ENCODE measurements at places on chromosomes 4 and X.
A peak's percentile ranks its signal among the peaks of the same experiment; 100 is the strongest.

DNA sequence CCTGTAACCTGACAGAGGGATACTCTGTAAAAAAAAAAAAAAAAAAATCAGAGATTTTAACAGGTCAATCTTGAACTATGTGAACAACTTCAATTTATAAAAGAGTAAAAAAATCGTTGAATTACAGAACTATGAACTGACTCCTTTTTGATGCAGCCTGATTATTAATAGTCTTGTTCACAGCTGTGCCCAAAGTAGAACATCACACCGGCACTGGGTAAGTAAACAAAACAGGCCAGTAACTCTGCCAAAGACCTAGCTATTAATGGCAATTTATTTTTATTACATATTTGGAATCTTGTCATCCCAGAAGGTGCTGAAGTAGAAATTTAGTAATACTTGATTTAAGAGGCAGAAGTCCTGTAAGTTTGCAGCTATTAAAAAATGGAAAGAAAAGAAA lies 31.4 kb downstream of the CPE start:
- DNase-seq, result no peak

DNA sequence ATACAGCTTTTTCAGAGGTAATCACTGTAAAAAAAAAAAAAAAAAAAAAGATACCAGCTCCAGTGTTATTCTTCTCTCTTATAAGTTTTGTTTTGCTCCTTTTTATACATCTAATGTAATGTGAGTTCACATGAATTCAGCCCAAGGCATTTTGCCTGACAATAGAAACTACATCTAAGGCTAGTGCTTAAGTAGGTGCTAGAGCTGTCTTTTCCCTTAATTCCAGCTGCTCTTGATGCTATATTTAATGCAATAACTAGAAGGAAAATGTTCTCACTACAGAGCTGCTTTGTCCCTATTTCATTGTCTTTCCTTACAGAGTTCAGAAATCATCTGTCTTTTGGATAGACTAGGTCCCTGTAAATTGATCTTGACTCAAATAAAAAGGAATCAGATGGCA lies 150.1 kb downstream of the NAA11 start:
- DNase-seq, result no peak

GRCh38 chrX:43682726-43683125 lies 26.6 kb downstream of the MAOA start:
- DNase-seq, result no peak

DNA sequence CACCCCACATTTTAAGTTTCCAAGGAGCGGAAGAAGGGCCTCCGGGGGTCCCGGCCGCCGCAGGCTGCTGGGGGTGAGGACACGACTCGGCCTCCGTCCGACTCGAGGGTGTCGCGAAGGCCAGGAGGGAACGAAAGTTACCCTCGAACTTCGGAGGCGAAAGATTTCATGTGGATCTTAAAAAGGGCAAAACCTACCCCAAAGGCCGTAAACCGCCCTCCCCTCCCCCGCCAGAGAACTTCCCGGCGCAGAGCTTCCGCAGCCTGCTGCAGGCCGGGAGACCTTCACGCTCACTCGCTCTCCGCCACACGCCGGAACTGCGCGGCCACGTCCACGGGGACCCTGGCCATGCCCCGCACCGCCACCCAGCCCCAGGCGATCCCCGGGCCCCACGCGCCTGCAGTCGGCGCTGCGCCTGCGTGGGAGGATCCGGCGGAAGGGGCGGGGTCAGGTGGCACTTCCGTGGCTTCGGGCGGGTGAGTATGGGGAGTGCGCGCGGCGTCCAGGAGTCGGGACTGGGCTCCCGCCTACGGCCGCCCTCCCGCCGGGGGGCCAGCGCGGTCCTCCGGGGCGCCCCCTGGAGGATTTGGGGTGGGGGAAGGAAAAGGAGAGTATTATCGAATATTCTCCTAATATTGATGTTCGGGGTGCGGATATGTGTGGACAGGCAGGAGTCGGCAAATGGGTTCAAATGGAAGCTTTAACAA lies at the start of gene MMAA:
Gene MMAA, plus strand, starts transcription at position 454 of the 707 bp plus-strand sequence. CDS start 19,755 bp downstream, outside the sequence.
- DNase-seq, result peak; percentile 83

GRCh38 chr4:53963781-53964180 lies 100.6 kb downstream of the CHIC2 start:
- DNase-seq, result no peak

DNA sequence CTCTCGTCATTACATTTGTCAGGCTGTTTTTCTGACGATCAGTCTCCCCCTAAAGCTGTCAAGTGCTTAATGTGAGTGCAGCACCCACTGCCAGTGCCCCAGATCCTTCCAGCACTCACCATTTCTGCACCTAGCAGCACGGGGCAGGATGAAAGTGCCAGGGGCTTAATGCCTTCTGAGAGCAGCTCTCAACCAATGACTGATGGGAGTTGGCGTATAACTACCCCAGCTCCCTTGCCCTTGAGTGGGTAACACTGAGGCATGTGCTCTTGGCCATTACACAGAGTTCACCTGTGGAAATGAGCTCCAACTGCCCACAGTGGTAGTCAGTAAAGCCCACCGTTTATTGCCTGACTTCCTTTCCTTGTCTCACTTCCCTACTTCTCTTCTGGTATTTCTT lies 226.2 kb upstream of the BCOR start:
- DNase-seq, result no peak

GRCh38 chr4:20443015-20443805 lies 191.5 kb downstream of the SLIT2 start:
- no peak for DNase-seq

DNA sequence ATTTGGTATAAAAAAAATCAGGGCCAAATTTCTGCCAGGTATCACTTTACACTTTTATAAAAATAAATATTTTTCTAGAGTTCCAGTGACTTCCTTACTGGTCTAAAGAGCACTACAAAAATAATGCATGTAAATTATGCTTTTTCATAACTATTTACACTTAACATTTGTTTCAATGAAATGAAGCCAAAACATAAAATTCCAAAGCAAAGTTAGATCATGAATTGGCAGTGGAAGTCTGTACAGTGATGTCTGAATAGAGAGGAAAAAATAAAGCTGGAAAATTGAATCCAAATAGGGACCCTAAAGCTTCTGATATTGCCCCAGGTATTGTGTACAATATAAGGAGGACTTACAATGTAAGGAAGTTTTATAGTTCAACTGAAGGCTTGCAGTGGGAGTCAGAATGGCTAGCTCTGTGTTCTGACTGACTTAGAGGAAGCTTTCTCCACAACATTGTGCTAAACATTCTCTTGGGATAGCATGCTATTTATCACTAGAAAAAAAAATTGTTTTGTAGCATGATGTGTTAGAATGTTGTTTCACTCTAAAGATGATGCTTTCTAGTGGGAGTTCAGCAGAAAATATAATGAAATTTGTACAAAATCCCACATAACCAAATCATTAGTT lies 288.2 kb upstream of the UGT8 start:
- no peak for DNase-seq

DNA sequence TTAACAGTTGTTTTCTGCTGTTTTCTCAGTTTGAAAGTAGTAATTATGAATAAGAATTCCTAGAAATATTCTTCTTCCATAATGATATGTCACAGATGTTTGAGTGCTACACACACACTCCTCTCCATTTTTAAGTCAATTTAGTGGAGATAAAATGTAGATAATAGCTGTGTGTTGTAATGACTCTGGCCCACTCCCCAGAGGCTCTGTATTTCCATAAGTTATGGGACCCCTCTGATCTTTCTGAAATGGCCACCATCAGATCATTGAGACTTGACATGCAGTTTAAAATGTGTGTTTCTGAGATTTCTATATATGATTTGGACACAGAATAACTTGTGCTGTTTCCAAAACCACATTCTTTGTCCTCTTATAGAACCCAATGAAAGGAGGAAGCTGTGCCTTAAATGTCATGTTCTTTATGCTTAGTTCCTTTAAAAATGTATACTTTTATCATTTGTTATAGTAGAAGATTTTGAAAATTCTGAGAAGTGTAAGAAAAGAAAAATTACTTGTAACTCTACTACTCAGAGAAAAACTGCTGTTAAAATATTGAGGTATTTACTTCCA lies 46.4 kb downstream of the GAB1 start:
- DNase-seq, result no peak

- DNase-seq, result no peak
These were observed at the start of gene PCSK1N for GRCh38 chrX:48835524-48836329. Gene PCSK1N, minus strand, starts transcription at chrX:48835610. Its CDS starts 78 bp downstream, at chrX:48835532.

- no peak for DNase-seq
These were observed 70.2 kb upstream of the MAP3K15 start for GRCh38 chrX:19585332-19586082.

DNA sequence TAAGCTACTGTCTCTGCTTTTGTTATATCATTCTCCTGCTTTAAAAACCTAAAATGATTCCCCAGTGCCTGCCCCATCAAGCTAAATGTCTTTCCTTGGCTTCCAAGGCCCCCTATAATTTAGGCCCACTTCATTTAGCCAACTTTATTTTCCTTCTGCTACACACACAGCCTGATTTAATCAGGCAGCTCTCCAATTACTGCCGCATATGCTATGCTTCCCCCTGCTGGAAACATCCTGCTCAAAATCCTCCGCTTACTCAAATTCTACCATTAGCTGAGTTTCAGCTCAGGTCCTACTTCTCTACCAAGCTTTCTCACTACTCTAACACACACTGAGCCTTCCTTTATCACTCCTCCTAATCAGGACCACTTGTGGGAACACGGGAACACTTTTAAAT lies 17.0 kb downstream of the LAMP2 start:
- DNase-seq, result no peak

- no peak for DNase-seq
These were observed 7.3 kb upstream of the MXD4 start for GRCh38 chr4:2269206-2269531.

GRCh38 chr4:40355131-40355530 lies 20.0 kb downstream of the CHRNA9 start:
- DNase-seq, result no peak
